ENCODE measurements at places on chromosomes 4 and X.

DNA sequence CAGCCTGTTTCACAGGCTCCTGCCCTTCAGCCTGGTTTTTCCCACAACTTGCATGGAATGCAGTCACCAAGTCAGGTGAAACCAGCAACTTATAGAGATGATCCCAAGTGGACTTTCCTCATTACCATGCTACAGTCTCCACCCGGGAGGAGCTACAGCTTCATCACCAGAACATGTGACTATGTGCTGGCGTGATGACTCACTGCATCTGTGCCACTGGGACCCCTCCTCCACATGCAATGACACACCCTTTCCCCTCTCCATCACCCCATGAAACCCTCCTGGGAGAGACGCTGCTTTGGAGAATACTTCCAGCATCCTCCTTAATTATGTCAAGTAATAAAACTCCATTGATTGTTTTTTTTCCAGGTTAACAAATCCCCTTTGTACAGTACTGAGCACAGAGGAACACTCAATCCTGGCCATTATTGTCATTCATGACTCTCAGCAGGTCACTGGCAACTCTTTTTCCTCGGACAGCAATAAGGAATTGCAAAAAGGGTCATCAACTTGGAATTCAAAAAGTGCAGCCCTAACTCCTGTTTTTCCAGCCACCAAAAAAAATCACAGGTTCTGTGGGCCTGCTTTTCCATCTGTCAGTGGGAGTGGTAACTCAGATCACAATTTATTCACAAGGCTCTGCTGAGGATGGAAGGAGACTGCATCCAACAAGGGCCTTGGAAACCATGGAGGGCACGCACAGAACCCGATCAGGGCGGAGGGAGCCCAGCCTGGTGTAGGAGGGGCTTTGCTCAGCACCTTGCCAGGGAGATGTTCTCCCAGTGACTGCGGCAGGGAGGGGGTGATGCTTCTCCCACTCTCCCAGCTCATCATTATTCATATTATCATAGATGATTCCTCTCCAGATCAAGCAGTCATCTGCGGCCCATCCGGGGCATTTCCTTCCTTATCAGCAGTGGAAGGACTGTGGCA lies 17.4 kb downstream of the QDPR start:
- DNase-seq = peak; percentile 68

GRCh38 chr4:30770049-30770549 lies 49.9 kb downstream of the PCDH7 start:
- DNase-seq = no peak

DNA sequence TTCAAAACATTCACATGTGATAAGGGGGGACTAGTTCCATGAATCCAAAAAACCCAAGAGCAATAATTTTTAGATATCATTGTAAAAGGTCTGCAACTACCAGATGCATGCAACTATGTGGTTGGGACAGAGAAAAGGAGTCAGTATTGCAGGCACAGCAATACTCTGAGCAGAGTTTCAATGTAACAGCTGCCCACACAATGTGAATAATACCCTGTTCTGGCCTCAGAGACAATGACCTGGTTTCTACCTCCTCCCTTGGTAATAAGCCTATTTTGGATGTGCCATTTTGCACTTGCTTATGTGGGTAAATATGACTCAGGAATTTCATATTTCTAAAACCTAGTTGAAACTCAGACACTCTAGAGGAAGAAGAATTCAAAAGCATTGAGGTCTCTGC lies 194.8 kb upstream of the RASGEF1B start:
- DNase-seq = no peak

DNA sequence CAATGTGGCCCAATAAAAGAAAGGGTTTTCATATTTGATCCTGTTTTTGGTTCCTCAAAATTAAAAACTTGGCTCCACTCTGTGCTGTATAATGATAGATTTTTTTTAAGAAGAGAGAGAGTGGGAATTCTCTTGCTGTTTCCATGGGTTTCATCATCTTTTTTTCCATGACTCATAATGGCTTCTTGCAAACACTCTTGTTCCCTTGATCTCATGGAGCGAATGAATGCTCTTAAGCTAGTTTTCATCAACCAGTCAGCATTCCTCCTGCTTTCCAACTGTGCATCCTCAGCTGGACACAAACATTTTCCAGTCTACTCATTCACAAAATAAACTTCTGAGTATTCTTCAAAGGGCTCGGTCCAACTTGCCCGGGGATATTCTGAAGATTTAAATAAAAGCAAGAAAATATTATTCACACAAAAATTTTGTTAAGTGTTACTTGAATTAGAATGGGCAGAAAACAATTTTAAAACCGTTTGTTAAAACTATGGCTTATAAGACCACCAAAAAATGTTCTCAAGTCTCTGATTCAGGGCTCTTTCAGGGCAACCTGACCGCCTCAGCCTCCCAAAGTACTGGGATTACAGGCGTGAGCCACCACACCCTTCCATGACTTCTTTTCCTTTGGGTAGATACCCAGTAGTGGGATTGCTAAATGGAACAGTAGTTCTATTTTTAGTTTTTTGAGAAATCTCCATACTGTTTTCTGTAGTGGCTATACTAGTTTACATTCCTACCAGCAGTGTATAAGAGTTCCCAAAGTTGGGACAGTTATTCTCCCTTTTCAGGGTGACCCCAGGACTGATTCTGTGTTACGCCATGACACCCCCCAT lies 64.7 kb downstream of the TMEM156 start:
- peak; percentile 62 for DNase-seq

- DNase-seq = no peak
Measured at GRCh38 chr4:63700569-63700968, 708.7 kb downstream of the TECRL start.

DNA sequence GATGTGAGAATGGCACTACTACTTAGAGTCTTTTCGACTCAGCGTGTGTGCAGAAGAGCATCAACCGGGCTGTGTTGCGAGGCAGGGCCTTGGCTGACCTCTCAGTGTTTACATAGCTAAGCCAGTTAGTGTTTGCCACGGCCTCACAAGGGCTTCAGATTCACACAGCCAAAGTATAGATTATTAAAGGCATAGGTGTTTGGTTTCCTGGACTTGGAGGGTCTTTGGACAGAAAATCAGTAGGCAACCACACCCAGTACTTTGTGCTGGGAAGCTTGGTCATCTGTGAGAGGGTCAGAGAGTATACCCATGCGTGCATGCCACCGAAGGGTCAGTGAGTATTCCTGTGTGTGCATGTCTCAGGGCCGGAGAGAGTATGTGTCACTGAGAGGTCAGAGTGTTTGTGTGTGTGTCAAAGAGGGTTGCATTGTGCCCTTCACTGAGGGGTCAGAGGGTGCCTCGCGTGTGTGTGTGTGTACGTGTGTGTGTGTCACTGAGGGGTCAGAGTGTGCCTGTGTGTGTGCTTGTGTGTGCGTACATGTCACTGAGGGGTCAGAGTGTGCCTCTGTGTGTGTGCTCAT lies 69.7 kb upstream of the MSANTD1 start:
- no peak for DNase-seq

DNA sequence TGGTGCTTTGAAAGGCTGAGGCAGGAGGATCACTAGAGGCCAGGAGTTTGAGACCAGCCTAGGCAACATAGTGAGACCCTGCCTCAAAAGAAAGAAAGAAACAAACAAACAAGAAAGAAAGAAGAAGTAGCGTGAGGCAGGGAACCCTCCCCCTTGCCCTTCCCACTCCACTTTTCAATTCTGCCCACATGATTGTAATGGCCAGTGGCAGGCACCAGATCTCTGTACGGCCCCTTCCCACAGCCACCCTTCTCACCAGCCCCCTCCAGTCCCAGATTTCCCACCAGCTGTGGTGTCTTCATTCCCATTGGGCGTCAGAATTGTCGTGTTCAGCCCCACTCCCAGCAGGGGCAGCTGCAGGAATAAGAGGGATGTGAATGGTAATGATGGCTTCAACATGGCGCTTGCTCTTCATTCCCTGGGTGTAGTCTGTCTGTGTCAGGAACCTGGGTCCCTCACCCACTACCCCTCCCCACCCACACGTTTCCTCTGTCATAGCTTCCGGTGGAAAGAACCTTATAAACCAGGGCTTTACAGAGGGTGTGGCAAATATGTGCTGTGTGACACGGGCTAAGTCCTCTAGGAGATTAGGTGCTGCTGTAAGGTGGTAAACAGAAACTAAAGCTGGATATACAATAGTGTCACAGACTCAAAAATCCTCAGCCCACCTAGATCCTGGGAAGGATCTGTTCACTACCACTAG lies at the start of gene IL2RG:
TSS of gene IL2RG (minus strand) at position 437 of the 703 bp plus-strand sequence. CDS start at position 399, 38 bp downstream.
- DNase-seq = peak; percentile 15
